ENCODE measurements at places on chromosomes 16 and 17.

- DNase-seq, result no peak
Observed at GRCh38 chr17:41656249-41657023, 32.1 kb upstream of the KRT17 start.

- no peak for DNase-seq
Observed at GRCh38 chr17:70906808-70907207, 737.5 kb downstream of the KCNJ2 start.

GRCh38 chr17:63033142-63033541, 67.1 kb downstream of the TANC2 start:
- DNase-seq, result no peak

DNA sequence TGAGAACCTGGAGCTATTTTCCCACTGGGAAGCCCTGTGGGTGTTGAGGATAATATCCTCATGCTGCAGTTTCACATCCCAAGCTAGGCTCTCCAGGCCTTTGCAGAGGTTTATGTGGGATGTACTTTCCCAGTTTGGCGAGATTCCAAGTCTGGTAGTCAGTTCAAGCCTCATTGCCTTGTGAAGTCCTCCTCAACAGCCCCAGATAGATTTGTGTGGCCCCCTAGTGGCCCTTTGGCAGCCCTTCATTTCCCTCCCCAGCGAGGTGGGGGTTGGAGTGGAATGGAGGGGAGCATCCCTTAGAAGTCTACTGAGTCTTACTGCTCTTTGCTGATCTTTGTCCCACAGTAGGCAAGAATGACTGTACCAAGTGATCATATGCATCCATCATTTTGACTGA, 137.9 kb downstream of the CDH11 start:
- no peak for DNase-seq

GRCh38 chr16:82728901-82729300, 102.1 kb downstream of the CDH13 start:
- no peak for DNase-seq

GRCh38 chr17:49787884-49788477, 500 bp upstream of the KAT7 start:
- peak; percentile 16 for DNase-seq

DNA sequence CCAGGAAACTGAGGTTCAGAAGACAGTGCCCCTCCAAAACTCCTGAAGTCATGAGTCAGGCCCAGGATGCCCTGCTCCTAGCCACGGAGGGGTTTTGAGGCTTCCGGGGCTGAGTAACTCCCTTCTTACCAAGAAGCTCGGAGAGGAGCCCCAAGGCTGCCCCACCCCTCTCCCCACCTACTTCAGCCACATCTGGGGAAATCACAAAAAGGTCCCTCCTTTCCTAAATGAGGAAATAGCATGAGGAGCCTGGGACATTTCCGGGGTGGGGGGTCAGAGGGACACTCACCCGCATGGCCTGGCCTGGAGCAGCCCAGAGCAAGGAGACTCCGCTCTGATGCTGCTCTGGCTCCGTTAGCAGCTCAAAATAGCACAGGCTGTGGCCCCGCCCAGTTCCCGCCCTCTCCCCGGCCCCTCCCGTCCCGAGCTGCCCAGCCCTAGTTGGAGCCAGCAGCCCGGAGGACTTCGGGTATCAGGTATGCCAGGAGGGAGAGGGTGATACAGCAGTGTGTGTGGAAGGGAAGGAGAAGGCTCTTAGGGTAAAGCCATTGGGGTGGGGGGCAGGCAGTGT, 40.1 kb downstream of the MYO18A start:
- DNase-seq, result peak; percentile 92

- no peak for DNase-seq
Observed at GRCh38 chr16:79381603-79382042, 218.9 kb downstream of the MAF start.

- DNase-seq, result no peak
Observed at GRCh38 chr16:80299416-80299815, 241.4 kb upstream of the DYNLRB2 start.

DNA sequence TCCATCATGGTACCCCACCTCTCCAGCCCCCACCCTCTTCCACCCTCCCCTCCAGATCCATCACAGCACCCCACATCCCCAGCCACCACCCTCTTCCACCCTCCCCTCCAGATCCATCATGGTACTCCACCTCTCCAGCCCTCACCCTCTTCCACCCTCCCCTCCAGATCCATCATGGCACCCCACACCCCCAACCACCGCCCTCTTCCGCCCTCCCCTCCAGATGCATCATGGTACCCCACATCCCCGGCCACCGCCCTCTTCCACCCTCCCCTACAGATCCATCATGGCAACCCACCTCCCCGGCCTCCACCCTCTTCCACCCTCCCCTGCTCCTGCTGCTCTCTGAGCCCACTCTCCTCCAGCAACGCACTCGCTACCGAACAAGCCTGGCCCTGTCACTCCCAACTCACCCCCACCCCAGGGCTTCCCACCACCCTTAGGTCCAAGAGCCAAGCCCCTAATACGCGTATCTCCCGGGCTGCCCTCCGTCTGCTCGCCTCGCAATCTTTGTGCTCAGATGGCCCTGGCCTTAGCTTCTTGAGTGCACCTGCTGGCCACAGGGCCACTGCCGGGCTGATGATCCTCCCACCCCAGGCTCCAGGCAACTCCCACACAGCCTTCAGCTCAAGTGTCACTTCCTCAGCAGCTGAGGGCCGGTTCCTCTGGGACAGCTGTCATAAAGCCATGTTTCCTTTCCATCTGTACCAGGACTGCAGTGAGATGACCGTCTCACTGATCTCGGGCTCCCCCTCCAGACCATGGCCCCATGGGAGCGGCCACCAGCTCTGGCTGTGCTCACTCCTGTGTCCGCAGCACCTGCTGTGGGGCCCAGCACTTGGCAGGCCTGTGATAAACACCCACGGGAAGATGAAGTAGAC, 25.5 kb downstream of the KDM8 start:
- no peak for DNase-seq

GRCh38 chr16:49369651-49370611, 3.7 kb upstream of the C16orf78 start:
- DNase-seq, result no peak

GRCh38 chr17:49694847-49695697, 12.7 kb downstream of the SLC35B1 start:
- peak; percentile 87 for DNase-seq

GRCh38 chr17:2259769-2260536, 43.6 kb downstream of the SMG6 start:
- peak; percentile 78 for DNase-seq

- no peak for DNase-seq
Observed at GRCh38 chr16:29708917-29709600, 30.1 kb downstream of the QPRT start.

- no peak for DNase-seq
Observed at GRCh38 chr17:65523411-65523810, 38.0 kb downstream of the AXIN2 start.

DNA sequence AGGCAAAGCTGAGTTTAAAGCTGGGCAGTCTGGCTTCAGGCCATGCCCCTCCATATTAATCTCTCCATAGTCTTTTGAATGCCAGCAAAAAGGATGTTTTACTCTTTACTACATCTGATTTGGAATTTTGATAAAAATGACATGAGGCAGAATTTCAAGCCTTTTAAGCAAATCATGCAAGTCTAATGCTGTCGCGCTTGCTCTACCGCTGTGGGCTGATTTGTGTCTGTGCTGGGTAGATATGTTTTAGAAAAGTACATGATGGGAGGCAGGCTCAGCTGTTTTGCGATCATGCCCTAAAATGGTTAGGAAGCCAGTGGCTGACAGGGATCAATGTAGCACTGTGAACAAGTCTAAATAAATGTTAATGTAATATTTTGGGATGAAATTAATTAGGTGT, 311.9 kb downstream of the CA10 start:
- no peak for DNase-seq

GRCh38 chr16:85057948-85058347, 30.4 kb downstream of the KIAA0513 start:
- DNase-seq, result no peak

DNA sequence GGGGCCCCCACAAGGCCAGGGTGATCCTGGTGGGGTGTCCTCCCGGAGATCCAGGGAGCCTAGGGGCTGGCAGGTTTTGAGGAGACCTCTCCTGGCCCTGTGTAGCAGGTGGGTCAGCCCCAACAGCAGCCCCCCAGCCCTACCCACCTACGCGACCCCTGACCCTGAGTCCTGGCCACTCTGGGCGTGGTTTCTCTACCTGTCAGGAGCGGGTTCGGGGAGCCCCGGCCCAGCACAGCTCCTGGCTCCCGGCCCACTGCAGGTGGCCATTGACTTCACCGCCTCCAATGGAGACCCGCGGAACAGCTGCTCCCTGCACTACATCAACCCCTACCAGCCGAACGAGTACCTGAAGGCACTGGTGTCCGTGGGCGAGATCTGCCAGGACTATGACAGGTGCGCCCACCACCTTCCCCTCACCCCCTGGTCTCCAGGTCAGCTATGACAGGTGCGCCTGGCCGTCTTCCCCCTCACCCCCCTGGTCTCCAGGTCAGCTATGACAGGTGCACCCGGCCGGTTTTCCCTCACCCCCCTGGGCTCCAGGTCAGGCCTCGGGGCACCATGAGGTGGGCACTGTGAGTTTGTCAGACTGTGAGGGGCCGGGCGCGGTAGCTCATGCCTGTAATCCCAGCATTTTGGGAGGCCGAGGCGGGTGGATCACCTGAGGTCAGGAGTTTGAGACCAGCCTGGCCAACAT, 13.0 kb downstream of the CPNE7 start:
- no peak for DNase-seq

DNA sequence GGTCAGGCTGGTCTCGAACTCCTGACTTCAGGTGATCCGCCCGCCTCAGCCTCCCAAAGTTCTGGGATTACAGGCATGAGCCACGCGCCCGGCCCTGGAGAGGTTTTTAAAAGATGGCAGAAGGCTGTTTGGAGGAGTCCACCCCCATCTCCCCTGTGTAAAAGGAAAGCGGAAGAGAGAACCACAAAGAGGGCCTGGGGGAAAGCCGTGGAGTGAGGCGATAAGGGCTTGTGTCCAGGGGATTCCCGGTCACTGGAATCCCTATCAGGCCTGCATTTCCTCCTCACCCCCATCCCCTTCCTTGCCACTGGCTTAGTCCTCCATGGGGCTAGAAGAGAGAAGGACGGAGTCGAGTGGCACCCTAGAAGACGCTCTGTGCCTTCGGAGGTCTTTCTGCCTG, at the start of gene GP1BA:
Gene GP1BA (plus strand): TSS at position 315 of the 400 bp plus-strand sequence. CDS start 328 bp downstream, outside the sequence.
- DNase-seq, result no peak

DNA sequence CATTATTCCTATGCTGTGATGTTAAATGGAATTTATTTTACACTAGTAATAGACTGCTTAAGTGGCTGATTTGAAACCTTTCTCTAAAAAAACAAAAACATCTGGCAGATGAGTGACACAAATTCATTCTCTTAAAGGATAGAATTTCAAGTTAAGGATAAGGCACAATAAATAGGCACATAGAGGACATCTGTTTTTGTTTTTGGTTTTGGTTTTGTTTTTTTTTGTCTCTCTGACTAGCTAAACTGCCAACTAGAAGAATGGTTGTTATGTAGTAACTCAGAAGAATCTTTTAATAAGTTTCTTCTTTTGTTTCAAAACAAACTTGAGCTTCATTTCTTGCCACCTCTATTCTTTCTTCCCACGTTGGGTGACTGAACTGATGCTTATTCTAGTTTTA, 5.1 kb upstream of the VPS4A start:
- DNase-seq, result no peak
